CD4-positive, alpha-beta T cell (primary cell): ENCODE measurements at places on chromosomes 6 and 20. TPM values are rescaled to one million over a fixed set of nuclear protein-coding genes. Genes with fewer than 3 reads are reported as not detected.

DNA sequence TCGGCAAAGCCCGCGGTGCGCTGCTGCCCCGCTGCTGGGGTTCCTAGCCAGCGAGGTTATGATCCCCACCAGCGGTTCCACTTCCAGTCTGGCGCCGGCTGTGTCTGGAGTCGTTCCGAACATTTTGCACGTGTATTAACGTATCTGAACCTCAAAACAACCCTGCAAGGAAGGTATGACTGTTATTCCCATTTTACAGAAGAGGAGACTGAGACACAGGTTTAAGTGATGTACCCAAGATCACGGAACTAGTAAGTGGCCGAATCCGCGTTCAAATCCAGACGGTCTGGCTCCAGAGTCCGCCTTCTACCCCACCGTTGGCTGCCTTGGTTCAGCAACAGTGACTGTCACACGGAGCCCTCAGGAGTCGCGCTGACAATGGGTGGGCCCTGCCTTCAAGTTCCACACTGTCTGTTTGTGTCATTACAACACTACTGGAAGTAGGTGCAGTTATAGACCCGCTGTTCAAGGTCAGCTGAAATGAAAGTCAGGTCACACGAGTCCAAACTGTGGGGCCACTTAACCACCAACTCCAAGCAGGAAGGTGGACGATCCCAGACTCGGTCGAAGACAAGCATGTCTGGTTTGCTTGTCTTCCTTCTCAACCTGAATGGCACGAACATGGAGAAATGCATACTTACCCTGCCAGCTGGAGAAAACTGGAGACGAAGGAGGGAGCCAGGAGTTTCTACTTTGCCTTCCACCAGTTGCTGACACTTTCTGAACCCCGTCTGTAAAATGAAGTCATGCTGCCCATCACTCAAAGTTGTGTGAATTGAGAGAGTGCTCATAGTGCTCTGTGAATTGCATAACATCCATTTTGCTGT is 803 bp upstream of the SRXN1 start:
- H3K27me3 ChIP-seq, result peaks cover 2% of the 10 kb centered on the region
- no peak for DNase-seq
- H3K36me3 ChIP-seq, result no peaks in the 10 kb centered on the region
- H3K4me1 ChIP-seq, result peaks cover 23% of the 10 kb centered on the region

DNA sequence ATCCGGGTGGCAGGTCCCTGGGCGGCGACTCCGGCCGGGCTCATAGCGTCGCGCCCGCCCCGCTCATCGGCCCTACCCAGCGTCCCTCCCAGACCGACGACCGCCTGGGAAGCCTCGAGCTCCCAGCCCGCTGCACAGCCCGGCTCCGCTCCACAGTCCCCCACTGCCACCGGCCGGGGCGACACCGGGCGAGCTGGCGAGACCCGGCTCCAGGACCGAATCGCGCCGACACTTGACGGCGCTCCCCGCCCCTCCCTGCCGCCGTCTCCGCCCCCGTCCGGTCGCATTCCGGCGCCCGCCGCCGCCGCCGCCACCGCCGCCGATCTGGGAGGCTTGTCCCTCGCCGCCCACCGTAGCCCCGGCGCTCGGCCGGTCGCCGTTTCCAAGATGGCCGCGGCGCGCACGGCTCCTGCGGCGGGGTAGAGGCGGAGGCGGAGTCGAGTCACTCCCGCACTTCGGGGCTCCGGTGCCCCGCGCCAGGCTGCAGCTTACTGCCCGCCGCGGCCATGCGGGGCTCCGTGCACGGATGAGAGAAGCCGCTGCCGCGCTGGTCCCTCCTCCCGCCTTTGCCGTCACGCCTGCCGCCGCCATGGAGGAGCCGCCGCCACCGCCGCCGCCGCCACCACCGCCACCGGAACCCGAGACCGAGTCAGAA is at the start of gene MAP3K4:
MAP3K4 (plus strand) TSS at position 364 of the 655 bp plus-strand sequence; CDS start at position 527, 163 bp downstream.
- peak within 1 kb of the TSS; percentile 96 for H3K4me3 ChIP-seq
- H3K27me3 ChIP-seq, result no peaks in the 10 kb centered on the region
- DNase-seq, result peak; percentile 68
- peaks cover 16% of the 10 kb centered on the region for H3K4me1 ChIP-seq
- H3K36me3 ChIP-seq, result no peaks in the 10 kb centered on the region
- H3K27ac ChIP-seq, result peak within 1 kb of the TSS; percentile 83

DNA sequence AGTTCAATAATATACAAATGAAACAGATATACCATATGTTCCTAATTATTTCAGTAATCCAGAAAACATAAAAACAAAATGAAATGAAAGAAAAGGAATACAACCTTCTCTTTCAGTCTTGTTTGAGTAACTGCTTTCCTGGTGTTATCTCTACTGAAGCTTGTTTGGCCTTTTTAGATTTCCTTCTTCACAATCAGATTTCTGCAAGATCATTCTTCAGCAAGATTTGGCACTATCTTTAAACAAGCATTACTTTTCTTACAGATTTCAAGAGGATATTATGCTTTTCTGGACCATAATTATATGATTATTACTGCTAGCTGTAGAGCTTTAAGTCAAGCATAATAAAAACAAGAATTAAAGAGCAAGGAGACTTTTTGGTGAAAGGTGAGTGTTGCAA is 120.2 kb downstream of the MYB start:
- H3K27me3 ChIP-seq, result no peaks in the 10 kb centered on the region
- no peak overlapping the region for H3K4me3 ChIP-seq
- no peaks in the 10 kb centered on the region for H3K36me3 ChIP-seq
- DNase-seq, result no peak
- no peak overlapping the region for H3K27ac ChIP-seq

The AVP gene
- 0.56 TPM for total RNA-seq

GRCh38 chr20:18058661-18059467 is 1.1 kb upstream of the OVOL2 start:
- peaks cover 76% of the 10 kb centered on the region for H3K27me3 ChIP-seq
- H3K4me3 ChIP-seq, result no peak overlapping the region
- H3K4me1 ChIP-seq, result peaks cover 3% of the 10 kb centered on the region
- no peak overlapping the region for H3K27ac ChIP-seq
- H3K36me3 ChIP-seq, result no peaks in the 10 kb centered on the region
- no peak for DNase-seq

GRCh38 chr6:82176616-82177015 is 70.9 kb downstream of the IBTK start:
- H3K27me3 ChIP-seq, result no peaks in the 10 kb centered on the region
- H3K36me3 ChIP-seq, result peaks cover 34% of the 10 kb centered on the region
- H3K4me3 ChIP-seq, result no peak overlapping the region

DNA sequence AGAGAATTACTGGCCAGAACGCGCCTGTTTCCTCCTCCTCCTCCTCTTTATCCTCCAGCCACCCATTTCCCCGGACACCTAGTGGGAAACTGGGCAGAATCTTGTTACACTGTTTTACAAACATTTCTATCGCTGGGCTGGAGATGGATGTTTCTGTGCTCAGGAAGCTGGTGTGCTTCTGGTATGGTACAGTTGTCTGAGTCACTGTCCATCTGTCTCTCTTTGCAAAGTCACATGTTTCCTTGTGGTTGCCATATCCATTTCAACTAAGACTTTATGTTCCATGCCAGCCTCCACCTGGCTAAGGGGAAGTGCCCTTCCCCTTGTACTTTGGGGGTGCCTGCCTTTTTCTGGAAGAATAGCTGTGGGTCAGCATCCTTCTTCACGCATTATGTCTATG is 52.9 kb upstream of the SLC22A16 start:
- no peak overlapping the region for H3K27ac ChIP-seq
- H3K27me3 ChIP-seq, result no peaks in the 10 kb centered on the region
- no peak overlapping the region for H3K4me3 ChIP-seq

GRCh38 chr6:57315851-57316250 is 1.6 kb upstream of the PRIM2 start:
- no peak overlapping the region for H3K4me3 ChIP-seq
- no peak overlapping the region for H3K27ac ChIP-seq
- H3K27me3 ChIP-seq, result no peaks in the 10 kb centered on the region
- H3K4me1 ChIP-seq, result peaks cover 12% of the 10 kb centered on the region
- peaks cover 12% of the 10 kb centered on the region for H3K36me3 ChIP-seq

DNA sequence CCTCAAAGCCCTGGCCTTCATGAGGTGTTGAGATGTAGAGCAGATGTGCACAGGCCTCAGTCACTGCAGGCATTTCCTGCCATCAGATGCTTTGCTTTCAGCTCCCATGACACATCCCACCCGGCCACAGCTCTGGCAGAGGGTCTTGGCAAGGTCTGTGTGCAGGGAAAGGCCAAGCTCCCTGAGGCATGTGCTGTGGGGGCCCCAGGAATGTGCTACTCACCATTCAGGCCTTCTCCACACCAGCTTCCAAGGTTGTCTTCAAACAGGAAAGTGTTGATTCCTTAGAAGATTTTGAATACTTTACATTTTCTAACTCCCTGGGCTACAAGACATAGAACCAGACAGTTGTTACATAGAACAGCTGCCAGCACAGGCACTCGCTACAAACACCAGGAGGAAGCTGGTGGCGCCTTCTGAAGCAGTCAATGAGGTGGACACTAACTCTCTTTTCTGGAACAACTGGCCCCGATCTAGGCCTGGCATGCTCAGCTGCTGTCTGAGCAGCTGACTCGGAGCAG is 27.8 kb downstream of the CASS4 start:
- peaks cover 18% of the 10 kb centered on the region for H3K36me3 ChIP-seq
- H3K4me1 ChIP-seq, result peaks cover 61% of the 10 kb centered on the region
- H3K4me3 ChIP-seq, result no peak overlapping the region
- DNase-seq, result no peak
- no peaks in the 10 kb centered on the region for H3K27me3 ChIP-seq

GRCh38 chr6:7000825-7001777 is 106.7 kb upstream of the RREB1 start:
- no peak overlapping the region for H3K4me3 ChIP-seq
- DNase-seq, result no peak
- H3K27ac ChIP-seq, result no peak overlapping the region
- no peaks in the 10 kb centered on the region for H3K36me3 ChIP-seq

DNA sequence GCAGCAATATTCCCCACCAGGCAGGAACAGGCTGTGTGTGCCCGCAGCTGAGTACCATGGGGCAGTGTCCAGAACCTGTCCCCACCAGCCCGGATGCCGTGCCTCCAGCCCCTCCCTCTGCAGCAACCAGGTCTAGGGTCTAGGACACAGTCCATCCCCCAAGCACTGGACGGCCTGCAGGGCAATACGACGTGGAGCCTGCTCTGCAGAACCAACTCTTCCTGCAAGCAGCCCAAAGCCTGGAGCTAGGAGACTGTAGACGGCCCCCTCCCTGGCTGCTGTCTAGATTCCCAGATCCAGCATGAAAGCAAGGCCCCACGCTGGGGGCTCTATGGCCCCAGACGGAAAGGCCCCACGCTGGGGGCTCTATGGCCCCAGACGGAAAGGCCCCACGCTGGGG is 128.2 kb upstream of the AFDN start:
- H3K27ac ChIP-seq, result no peak overlapping the region
- H3K4me1 ChIP-seq, result peaks cover 18% of the 10 kb centered on the region
- no peaks in the 10 kb centered on the region for H3K27me3 ChIP-seq
- H3K36me3 ChIP-seq, result no peaks in the 10 kb centered on the region

DNA sequence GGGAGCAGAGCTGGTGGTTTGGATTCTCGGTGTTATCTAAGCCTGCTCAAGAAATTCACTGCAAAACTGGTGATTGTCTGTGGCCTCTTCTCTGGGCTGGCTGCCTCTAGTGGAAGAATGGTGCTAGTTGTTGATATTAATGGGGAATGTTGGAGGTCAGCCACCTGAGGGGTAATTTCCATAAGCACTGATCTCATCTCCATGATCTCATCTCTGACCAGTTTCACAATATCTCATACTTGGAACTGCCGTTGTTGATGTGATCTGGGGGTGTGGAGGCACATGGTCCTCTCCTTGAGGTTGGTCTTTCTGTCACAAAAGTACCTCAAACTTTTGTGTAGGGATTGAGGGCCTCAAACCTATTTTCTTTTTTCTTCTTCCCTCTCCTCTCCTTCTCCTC is 102.6 kb downstream of the CD109 start:
- no peak overlapping the region for H3K27ac ChIP-seq
- H3K36me3 ChIP-seq, result no peaks in the 10 kb centered on the region
- no peaks in the 10 kb centered on the region for H3K4me1 ChIP-seq
- DNase-seq, result no peak
- no peaks in the 10 kb centered on the region for H3K27me3 ChIP-seq

DNA sequence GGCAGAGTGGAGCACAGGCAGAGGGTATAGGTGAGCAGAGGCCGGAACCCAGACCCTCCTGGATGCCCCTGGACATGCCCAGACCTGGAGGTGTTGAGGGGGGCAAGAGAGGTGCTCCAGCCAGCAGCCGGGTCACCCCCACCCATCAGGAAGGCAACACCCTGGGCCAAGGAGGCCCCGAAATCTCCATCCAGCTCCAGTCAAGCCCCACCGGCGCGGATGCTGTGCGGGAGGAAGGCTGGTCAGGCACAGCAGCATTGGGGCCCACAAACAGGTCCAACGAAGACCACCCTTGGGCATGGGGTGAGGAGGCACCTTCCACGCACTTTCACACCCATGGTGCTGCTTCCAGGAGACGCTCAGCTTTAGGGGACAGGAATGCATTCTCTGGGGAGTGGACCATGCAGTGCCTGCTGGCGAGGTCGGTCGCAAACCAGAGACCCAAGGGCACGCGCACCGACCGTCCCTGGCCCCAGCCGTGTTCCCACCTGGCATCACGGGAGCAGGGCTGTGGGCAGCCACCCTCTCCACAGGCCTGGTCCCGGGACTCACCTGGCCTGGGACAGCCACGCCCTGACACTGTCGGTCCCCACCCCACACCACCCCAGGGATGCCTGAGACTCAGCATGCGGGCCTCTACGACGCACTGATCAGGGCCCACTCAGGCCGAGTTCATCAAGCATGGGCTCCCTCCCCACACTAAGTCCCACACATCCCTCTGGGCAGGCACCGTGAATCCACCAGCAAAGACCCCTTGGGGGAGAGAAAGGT is 43.6 kb upstream of the ZBP1 start:
- DNase-seq, result no peak
- no peak overlapping the region for H3K27ac ChIP-seq
- no peaks in the 10 kb centered on the region for H3K36me3 ChIP-seq
- H3K4me3 ChIP-seq, result no peak overlapping the region
- no peaks in the 10 kb centered on the region for H3K27me3 ChIP-seq

- H3K27ac ChIP-seq, result peak overlapping the region; percentile 60
- H3K4me3 ChIP-seq, result peak overlapping the region; percentile 60
- H3K4me1 ChIP-seq, result peaks cover 40% of the 10 kb centered on the region
- DNase-seq, result no peak
- H3K36me3 ChIP-seq, result peaks cover 14% of the 10 kb centered on the region
Observed at GRCh38 chr6:106522562-106523250, 106.6 kb downstream of the RTN4IP1 start.

GRCh38 chr6:8481727-8482126 is 46.4 kb upstream of the SLC35B3 start:
- no peaks in the 10 kb centered on the region for H3K27me3 ChIP-seq
- DNase-seq, result no peak
- H3K4me3 ChIP-seq, result no peak overlapping the region
- H3K36me3 ChIP-seq, result no peaks in the 10 kb centered on the region
- H3K4me1 ChIP-seq, result no peaks in the 10 kb centered on the region

DNA sequence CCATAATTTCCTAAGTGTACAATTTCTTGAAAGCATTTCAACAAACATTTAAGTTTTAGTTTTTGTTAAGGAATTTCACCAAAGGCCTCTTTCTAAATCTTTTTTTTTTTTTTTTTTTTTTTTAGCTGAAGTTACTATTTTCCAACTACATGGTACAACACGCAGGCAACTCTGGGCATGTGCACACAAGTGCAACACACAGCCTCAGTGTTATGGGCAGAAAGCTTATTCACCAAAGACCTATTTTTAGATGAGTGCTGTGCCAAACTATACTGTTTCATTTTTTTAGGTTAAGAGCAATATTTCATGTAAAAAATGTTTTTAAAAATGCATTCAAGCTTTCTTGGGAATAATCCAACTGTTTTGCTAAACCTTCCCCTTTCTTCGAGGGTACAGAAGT is 42.0 kb upstream of the MAP3K4 start:
- no peak overlapping the region for H3K27ac ChIP-seq
- H3K27me3 ChIP-seq, result no peaks in the 10 kb centered on the region
- H3K36me3 ChIP-seq, result no peaks in the 10 kb centered on the region
- no peak for DNase-seq
- no peaks in the 10 kb centered on the region for H3K4me1 ChIP-seq

GRCh38 chr6:130964808-130965604 is 98.0 kb downstream of the EPB41L2 start:
- H3K27me3 ChIP-seq, result no peaks in the 10 kb centered on the region
- H3K27ac ChIP-seq, result no peak overlapping the region
- DNase-seq, result no peak
- no peaks in the 10 kb centered on the region for H3K4me1 ChIP-seq
- H3K4me3 ChIP-seq, result no peak overlapping the region
